ENCODE measurements at places on chromosomes 5 and 9.

- DNase-seq, result no peak
Measured at GRCh38 chr9:36940881-36941280, 93.2 kb downstream of the PAX5 start.

GRCh38 chr5:93421987-93422401, 159.0 kb downstream of the NR2F1-AS1 start:
- no peak for DNase-seq

GRCh38 chr9:76758476-76758875, 5.8 kb upstream of the PCA3 start:
- no peak for DNase-seq

DNA sequence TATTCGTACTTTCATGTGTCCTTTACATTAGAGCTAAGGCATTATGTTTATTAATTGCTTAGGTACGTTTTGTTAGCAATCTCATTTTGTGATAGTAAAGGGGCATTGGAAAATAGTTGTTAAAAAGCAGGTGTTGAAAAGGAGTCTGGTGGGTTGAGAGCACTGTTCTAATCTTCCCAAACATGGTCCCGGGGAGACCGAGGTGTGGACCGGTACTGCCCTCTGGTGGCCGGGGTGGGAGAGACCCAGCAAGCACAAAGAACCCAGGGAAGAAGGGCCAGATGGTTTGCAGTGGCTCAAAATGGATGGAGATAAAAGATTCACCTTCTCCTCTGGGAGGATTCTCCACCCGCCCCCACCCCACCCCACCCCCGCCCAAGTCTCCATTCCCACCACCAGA, 26.1 kb downstream of the IDNK start:
- peak; percentile 66 for DNase-seq

GRCh38 chr9:120447959-120448500, 131.9 kb downstream of the CDK5RAP2 start:
- no peak for DNase-seq

DNA sequence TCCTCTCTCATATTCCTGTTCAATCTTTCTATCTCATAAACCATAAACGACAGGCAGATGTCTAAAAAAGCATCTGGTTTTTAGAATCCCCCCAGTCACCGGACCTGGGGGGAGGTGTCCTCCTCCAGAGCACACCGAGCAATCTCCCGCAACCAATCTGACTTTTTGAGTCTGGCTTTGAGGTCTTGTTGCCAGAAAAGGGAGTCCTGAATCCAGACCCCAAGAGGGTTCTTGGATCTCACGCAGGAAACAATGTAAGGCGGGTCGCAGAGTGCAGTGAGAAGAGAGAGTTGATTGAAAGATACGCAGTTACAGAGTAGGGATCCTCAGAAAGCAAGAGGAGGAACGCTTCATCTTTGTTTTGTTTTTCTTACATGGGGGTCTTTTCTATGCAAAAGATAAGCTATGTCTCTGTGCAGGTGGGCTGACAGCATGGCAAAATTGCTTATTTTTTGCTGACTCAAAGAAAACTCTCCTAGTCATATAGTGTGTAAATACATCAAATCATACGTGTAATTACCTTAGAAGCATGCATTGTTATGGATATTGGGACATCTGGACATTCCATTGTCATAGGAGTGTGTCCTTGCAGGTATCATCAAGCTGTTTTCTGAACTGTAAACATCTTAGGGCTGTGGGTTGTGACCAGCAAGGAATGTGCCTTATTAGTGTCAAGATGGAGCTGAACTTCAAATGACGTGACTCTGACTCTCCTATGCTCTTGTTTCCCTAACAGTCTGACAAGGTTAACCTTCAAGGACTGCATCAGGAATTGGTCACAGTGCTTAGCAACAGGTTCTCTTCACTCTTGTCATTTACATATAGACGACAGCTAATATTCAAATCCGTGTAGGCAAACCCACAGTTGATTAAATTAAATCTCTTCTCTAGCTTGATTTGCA, 159.3 kb upstream of the DAPK1 start:
- no peak for DNase-seq

- no peak for DNase-seq
Measured at GRCh38 chr9:104780796-104781395, 17.0 kb downstream of the NIPSNAP3B start.

GRCh38 chr5:78530342-78531096, 118.1 kb downstream of the LHFPL2 start:
- no peak for DNase-seq

- no peak for DNase-seq
Measured at GRCh38 chr9:78932849-78933627, 636.1 kb downstream of the PSAT1 start.

DNA sequence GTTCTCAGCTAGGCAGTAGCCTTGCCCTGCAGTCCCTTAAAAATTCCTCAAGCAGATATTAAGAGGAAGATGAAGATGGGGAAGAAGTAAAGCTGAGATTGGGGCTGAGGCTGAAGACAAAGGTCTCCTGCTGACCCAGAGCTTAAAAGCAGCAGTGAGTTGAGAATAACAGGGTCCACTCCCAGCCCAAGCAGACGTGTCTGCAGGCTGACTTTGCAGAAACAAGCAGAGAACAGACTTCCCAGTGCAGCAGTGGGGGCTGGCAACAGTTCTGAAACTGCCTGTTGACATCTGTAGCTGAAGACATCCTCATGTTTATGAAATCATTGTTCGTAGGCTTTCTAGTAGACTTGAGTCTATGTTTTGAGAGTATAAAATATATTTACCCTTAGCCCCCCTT, 1.1 kb downstream of the CTXN3 start:
- DNase-seq, result no peak

Data from HuH-7 (cell line).